ENCODE measurements at places on chromosomes 1 and 21.

DNA sequence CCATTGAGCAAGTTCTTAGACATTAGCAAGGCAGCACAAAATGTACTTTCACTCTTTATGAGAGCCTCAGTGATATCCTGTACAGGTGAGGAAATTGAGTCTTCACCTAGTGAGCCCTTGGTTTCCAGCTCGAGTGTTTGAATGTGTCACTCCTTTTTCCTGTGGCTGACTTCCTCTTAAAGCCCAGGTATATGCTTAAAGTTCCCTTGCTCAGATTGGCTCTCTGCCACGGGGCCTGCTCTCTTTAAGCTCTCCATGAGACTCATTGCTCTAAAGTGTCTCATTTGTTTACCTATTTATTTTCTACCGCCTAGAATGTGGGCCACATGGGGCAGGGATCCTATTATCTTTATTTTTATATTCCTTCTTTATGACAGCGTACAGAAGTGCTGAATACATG, 324.9 kb downstream of the SIPA1L2 start:
- no peak for DNase-seq

DNA sequence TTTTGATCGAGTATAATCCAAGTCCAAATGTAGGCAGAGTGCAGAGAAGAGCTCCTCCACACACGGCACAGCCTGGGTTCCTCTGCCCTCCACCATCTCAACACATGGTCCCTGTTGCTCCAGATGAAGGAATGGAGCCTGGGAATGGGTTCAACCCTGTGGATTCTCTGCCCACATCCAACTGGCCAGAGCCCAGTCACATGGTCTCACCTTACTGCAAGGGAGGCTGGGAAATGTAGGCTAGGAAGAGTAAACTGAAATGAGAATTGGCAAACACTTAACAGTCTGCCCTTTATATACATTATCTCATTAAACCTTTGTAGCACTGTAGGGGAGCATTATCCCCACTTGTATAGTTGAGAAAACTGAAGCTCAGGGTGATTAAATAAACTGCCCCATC, 60.1 kb upstream of the RAB4A start:
- DNase-seq = no peak

DNA sequence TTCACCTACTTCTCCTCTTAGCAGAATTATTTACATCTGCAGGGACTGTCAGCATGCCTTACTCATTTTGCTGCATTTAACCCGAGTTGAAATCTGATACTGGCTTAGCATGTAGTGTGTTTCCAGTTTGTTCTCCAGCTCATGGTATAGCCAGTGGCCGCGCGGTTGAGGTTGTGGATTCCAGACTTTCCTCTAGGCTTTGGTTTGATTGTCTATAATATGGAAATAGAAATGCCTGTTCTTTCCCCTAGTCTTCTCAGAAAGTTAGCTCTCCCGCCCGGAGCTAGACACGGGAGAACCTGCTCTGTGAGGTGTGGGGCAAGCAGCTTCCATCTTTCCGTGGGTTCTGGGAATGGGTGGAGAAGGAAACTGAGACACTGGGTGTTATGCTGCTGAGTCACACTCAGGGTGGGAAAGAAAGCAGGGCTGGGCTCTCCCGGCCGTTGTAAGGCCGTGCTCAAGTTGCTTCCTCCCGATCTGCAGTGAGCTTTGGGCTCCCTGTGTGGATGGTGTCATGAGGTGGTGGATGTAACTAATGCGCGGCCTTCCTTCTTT, 206.8 kb upstream of the TMEM51 start:
- no peak for DNase-seq

- DNase-seq = no peak
Observed at GRCh38 chr21:29305068-29305467, 6.3 kb downstream of the BACH1 start.
